ENCODE measurements at places on chromosomes 16 and 17.

GRCh38 chr16:49876716-49877129, 20.8 kb upstream of the ZNF423 start:
- no peak for DNase-seq

DNA sequence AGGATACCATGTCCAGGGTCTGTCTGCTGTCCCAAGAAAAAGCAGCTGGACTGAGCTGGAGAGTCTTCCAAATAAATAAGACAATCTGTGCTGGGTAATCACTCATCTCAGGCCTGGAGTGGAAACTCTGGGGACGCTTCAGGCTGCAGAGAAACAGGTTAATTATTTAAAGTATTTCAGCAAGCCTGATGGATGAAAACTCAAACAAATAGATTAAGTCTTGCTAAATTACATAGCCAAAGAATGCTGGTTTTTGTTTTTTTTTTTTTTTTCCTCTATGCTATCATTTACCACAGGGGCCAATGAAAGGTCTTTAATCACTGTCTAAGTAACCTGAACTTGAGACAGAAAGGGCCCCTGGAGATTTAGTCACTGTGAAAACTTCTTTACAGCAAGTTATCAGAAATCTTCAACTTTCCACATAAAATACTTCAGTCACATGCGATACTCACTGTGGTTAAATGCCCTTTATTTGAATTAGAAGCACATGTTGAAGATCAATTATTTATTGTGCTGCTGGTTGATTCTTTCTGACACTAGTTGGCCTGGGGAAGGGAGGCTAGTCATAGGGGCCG, 31.0 kb upstream of the KCNJ2 start:
- DNase-seq, result peak; percentile 35

GRCh38 chr17:21119247-21119918, 7.4 kb upstream of the DHRS7B start:
- DNase-seq, result no peak

DNA sequence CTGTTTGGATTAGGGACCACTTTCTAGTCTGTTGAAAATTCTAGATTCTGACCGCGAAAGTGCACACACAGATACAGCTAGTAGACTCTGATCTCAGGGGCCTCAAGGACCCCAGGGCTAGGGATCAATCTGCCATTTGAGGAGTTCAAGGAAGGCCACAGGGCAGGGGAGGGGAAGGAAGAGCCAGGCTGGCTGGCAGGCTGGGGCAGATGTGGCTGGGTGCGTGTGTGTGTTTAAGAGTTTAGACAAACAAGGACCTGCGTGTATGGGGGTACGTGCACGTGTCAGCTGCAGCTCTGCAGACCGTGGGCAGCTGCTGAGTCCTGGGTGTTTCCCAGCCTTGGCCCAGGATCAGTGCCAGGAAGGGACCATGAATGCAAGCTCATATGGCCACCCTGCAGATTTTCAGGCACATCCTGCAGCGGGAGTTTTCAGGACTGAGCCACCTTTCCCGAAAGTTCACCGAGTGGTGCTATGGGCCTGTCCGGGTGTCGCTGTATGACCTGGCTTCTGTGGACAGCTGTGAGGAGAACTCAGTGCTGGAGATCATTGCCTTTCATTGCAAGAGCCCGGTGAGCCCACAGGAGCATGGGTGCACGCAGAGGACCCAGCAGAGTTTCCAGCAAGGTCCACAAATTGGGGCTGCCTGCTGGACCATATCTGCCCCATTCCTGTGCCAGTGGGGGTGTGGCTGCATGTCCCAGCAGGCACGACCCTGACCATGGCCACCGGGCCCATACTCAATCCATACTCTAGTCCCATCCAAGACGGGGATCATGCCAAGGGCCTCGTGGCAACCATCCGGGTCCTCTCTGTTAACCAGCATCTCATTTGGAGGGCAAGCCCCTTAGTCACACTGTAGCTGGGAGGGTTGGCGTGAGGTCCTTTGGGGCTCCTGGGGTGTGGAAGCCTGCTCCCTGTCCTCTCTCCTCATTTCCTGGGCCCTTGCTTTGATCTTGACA, 10.6 kb downstream of the TRPV2 start:
- DNase-seq, result no peak

DNA sequence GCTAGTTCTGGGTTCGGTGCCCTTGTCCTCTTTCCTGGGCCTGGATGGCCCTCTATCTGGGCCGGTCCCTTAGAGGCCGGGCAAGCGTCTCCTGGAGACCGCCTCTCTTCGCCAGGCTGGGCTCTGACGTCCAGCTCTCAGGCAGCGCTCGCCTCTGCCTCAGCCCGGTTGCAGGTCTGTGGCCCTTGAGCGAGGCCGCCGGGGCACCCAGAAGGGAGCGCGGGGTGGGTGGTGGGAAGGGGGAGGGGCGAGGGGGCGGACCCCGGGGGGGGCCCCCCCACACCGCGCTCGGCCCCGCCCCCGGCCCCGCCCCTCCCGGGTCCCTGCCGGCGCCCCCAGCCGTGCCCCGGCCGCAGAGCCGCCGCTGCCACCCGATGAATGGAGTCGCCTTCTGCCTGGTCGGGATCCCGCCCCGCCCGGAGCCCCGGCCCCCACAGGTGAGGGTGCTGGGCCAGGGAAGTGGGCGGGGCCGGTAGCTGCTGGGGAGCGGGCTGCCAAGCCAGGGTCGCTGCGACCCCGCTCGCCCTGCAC, at the start of gene ARHGAP23:
ARHGAP23 (plus strand) TSS at position 353 of the 531 bp plus-strand sequence; CDS start at position 375, 22 bp downstream.
- no peak for DNase-seq

GRCh38 chr16:72404299-72404698, 232.3 kb upstream of the PMFBP1 start:
- no peak for DNase-seq

DNA sequence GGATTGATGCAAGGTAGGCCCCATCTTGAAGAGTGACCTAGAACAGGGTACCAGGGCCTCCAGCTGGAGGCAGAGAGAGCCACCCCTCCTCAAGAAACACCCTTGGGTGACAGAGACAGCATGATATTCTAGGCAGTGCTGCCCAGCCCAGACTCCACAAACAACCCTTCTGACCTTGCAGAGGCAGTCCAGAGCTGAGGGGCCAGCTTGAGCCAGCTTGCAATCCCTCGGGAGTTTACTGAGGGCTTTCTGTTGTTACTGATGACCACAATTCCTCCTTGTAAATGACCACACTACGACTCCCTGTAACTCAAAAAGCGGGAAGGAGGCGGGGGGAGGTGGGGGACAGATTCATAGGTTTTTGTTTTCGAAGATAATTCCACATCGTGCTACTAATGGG, 18.6 kb upstream of the MNT start:
- DNase-seq, result no peak

GRCh38 chr16:17346621-17347569, 123.9 kb downstream of the XYLT1 start:
- DNase-seq, result no peak

DNA sequence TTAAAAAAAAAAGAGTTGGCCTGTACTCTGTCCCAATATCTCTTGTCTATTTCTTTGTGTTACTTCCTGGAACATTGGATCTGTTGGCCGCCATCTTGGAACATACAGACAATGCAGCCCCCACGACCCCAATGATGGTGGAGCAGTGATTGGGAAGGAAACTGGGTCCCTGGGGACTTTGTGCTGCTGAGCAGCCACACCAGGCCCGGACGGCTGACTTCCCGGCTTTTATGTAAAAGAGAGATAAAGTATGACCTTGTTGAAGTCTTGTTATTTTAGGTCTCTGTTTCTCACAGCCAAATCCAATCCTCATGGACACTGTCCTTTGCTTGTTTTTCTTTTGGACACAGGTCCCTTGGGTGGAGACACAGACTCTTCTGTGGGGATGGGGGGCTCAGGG, 204.5 kb downstream of the SALL1 start:
- no peak for DNase-seq

DNA sequence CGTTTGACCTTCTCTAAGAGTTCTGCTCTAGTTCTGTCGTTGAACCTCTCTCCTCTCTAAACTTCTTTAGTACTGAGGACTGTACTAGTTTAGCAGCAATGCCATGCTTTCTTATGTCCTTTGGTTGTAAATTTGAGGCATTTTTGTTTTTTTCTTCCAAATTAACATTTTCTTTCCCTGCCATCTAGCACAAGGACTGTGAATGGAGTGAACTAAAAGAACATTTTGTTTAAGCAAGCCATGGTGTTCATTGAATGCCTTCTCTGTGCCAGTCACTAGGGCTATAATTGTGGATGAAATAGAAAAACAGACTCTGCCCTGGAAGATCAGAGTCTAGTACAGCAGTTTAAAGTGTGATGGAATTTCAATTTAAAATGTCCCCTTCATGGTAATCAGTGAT, 137.9 kb downstream of the FTO start:
- no peak for DNase-seq

DNA sequence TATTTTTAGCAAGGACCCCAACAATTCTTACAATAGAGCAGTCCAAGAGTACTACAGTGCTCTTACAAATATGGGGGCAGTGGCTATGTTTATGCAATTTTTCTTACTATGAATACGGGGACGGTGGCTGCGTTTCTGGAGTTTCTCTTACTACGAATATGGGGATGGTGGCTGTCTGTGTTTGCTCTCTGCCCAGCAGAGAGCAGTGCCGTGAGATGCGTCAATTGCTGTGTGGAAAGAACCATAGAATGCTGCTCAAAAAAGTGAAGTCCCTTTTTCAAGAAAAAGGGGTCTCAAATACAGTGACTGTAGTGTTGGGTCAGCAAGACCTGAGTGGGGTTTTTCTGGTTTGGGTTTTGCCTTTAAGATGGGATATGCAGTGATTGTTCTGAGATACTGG, 53.9 kb downstream of the KNOP1 start:
- no peak for DNase-seq

DNA sequence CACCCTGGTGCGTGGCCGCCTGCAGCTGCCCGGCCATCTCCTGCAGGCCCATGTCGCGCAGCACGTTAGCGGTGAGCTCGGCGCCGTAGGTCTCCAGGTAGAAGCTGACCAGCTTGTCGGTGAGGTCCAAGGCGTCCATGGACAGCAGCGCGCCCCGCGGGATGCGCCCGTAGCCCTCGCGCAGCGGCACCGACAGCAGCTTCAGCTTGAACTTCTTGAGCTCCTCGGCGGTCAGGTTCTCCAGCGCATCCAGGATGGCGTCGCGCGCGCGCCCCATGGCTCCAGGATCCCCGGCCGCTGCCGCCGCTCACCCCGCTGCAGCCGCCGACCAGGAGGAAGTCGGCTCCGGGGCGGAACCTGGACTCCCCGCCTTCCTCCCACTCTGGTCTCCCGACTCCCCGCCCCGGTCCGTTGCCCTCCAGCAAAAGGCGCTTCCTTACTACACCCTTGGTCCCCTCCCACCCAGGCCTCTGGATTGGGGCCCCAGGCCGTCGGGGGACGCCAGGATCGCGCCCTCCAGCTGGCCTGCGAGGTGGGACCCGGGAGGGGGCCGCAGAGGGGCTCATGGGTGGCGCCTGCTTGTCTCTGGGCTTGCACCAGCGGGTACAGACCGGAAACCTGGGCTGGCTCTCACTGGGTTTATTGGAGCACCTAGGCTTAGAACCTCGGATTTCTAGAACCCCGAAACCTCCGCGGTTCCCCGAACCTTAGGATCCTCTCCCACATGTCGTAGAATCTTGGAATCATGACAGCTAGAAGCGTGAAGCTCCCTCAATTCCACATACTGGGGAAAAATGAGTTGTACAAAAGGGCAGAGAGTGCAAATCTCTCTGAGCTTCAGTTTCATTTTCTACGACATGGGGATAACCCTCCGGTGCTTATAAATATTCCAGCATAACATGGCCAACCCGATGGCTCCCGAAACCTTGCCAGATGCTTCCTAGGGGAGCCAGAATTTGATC, at the start of gene PYCARD:
PYCARD (minus strand) TSS at position 347 of the 962 bp plus-strand sequence; CDS start at position 277, 70 bp downstream.
- no peak for DNase-seq

Data from fibroblast of skin of left biceps (primary cell).